Uterus (tissue), 4 donors: ENCODE measurements at places on chromosomes 2 and 18. TPM values are rescaled to one million over a fixed set of nuclear protein-coding genes. Genes with fewer than 3 reads are reported as not detected.

MYOM1 gene
- total RNA-seq: 15.8 TPM

GRCh38 chr18:11668441-11669169 lies 20.5 kb upstream of the GNAL start:
- no peaks in the 10 kb centered on the region for H3K27me3 ChIP-seq
- H3K36me3 ChIP-seq: no peaks in the 10 kb centered on the region

FAM117B gene
- total RNA-seq: 10.6 TPM

SKOR2 gene
- total RNA-seq: not detected

DNA sequence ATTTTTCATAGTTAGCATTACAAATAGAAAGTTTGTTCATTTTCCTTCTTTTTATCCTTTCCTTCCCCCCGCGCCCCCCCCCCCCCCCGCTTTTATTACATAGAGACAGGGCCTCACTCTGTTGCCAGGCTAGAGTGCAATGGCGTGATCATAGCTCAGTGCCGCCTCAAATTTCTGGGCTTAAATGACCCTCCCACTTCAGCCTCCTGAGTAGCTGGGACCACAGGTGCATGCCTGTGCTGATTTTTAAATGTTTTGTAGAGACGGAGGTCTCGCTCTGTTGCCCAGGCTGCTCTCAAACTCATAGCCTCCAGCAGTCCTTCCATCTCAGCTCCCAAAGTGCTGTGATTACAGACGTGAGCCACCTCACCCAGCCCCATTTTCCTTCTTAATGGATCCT lies 91.2 kb upstream of the ALPP start:
- no peaks in the 10 kb centered on the region for H3K36me3 ChIP-seq
- H3K4me1 ChIP-seq: no peaks in the 10 kb centered on the region
- H3K27me3 ChIP-seq: no peaks in the 10 kb centered on the region
- no peak overlapping the region for H3K27ac ChIP-seq
- H3K4me3 ChIP-seq: no peak overlapping the region
- no peak for DNase-seq
